ENCODE measurements at places on chromosomes 2 and 18. TPM values are rescaled to one million over a fixed set of nuclear protein-coding genes. Genes with fewer than 3 reads are reported as not detected.

Gene ATOH8
- 122 TPM for total RNA-seq

GRCh38 chr2:124088616-124089015 lies 63.5 kb downstream of the CNTNAP5 start:
- no peak overlapping the region for H3K4me3 ChIP-seq
- H3K36me3 ChIP-seq, result no peaks in the 10 kb centered on the region
- no peak overlapping the region for H3K27ac ChIP-seq

Gene MEP1B
- total RNA-seq, result not detected

GRCh38 chr2:64398516-64399129 lies 55.3 kb upstream of the LGALSL start:
- no peaks in the 10 kb centered on the region for H3K36me3 ChIP-seq
- H3K4me3 ChIP-seq, result no peak overlapping the region

- H3K4me3 ChIP-seq, result no peak overlapping the region
- no peaks in the 10 kb centered on the region for H3K27me3 ChIP-seq
- H3K4me1 ChIP-seq, result no peaks in the 10 kb centered on the region
- no peak for DNase-seq
- H3K27ac ChIP-seq, result no peak overlapping the region
Measured at GRCh38 chr18:29430416-29430815, 1253.5 kb upstream of the CDH2 start.

Gene SP140
- not detected for total RNA-seq

GRCh38 chr18:50395093-50395492 lies 20.2 kb downstream of the SKA1 start:
- peaks cover 13% of the 10 kb centered on the region for H3K27me3 ChIP-seq
- no peak overlapping the region for H3K27ac ChIP-seq
- H3K36me3 ChIP-seq, result no peaks in the 10 kb centered on the region
- no peak for DNase-seq
- H3K4me1 ChIP-seq, result no peaks in the 10 kb centered on the region

GRCh38 chr18:63054901-63055584 lies 264.5 kb downstream of the BCL2 start:
- no peak for DNase-seq
- no peak overlapping the region for H3K27ac ChIP-seq
- H3K27me3 ChIP-seq, result no peaks in the 10 kb centered on the region
- H3K36me3 ChIP-seq, result no peaks in the 10 kb centered on the region

- DNase-seq, result no peak
- no peaks in the 10 kb centered on the region for H3K27me3 ChIP-seq
- H3K36me3 ChIP-seq, result no peaks in the 10 kb centered on the region
Measured at GRCh38 chr2:209911486-209911885, 91.0 kb upstream of the RPE start.

Data from gastrocnemius medialis (tissue), 4 donors.